ENCODE measurements at places on chromosomes 11 and 22.

GRCh38 chr11:113334183-113334582 lies 19.8 kb downstream of the TTC12 start:
- DNase-seq: no peak

- DNase-seq: no peak
Measured at GRCh38 chr11:122847466-122847865, 9.2 kb downstream of the CRTAM start.

GRCh38 chr11:13215149-13215548 lies 62.4 kb upstream of the BMAL1 start:
- DNase-seq: no peak

- no peak for DNase-seq
Measured at GRCh38 chr11:86241956-86242535, 2.5 kb upstream of the EED start.

DNA sequence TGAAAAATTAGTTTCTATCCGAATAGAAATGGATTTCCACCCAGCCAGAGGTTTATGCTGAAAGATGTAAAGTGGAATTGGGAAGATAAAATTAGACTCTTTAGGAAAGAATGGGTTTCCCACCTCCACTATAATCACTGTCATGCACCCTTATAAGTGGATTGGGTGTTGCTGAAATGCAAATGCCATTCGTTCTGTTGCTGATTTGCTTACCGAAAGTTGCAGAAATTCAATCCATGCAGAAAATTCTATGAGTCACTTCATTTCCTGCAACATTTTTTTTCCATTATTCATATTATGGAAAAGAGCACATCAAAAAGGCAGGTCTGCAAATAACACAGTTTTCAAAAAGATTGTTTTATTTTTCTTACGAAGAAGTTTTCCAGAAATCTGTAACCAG lies 65.6 kb downstream of the LDLRAD3 start:
- DNase-seq: no peak

- no peak for DNase-seq
Measured at GRCh38 chr22:46196278-46196677, 46.0 kb downstream of the PPARA start.

- DNase-seq: no peak
Measured at GRCh38 chr22:37186228-37186996, 1.6 kb downstream of the C1QTNF6 start.

DNA sequence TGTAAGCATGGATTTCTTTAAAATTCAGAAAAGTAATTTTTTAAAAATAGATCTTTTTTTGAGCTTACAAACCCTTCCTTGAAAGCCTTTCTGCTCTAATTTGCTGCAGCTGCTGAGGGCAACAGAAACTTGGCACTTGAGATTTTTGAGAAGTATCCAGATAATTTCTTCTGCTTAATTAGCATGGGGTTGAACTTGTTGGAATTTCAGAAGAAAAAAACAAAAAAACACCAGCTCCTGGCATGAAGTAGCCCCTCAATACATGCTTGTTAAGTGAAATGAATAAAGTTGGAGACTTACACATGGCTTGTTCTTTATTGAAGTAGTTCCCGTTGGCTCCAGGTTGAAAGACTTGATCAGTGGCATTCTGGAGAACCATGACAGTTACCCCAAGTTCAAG lies 331.4 kb upstream of the RAG2 start:
- no peak for DNase-seq

- no peak for DNase-seq
Measured at GRCh38 chr11:106879832-106880546, 138.3 kb downstream of the GUCY1A2 start.

DNA sequence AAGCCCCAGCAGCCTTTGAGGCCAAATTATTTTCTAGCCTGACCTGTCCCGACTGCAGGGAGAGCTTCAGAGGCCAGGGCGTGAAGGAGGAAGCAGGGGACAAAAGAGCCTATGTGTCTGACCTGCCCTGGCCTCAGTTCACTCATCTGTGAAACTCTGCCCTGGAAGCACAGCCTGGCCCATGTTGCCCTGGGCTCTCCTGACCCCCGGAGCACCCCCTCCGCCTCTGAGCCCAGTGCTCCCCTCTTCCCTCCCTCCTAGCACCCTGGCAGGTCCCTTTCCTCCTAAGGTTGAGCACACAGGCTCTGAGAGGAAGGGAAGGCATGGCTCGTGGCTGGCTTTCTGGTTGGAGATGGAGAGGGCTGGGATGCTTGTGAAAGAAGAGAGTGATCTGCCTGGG lies 3.4 kb upstream of the A4GALT start:
- DNase-seq: no peak

- DNase-seq: no peak
Measured at GRCh38 chr22:49514211-49514610, 313.5 kb downstream of the BRD1 start.

- peak; percentile 84 for DNase-seq
Measured at GRCh38 chr22:20016734-20017621, at the start of gene ARVCF. TSS of gene ARVCF (minus strand) at chr22:20016823. CDS start at chr22:19990794, 26,029 bp downstream.

DNA sequence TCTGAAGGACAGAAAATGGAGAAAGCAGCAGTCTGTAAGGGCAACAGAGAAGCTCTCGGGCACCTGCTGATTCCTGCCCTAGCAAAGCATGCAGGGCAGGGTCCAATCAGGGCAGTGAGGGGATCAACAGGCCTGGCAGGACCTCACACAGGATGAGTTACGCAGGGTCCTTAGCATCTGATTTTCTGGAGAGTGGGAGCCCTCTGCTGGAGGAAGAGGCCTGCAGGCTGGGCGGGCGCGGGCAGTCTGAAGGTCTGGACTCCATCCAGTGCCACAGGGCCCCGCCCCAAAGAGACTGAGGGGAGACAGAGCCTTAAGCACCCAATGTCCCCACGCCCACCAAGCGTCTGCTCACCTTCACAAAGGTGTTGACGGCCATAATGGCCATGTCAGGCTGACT lies 28.9 kb downstream of the AP1B1 start:
- DNase-seq: no peak

DNA sequence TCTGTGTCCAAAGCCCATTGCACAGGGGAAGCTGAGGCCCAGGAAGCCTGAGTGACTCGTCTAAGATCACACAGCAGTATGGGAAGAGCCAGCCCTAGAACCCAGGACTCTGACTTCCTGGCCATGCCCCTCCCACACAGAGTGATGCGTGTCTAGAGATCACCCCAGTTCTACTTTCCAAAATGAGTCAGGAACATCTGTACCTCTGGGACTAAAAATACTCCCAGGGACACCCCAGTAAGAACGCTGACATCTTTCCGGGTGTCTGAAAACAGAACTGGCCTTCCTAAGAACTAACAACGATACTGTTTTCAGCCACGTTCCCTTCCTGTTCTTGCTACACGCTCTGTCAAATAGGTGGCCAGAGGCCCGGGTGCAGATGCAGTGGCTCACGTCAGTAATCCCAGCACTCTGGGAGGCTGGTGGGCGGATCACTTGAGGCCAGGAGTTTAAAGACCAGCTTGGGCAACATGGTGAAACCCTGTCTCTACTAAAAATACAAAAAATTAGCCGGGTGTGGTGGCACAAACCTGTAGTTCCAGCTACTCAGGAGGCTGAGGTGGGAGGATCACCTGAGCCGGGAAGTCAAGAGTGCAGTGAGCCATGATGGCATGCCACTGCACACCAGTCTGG lies 21.7 kb upstream of the PDGFB start:
- DNase-seq: no peak

DNA sequence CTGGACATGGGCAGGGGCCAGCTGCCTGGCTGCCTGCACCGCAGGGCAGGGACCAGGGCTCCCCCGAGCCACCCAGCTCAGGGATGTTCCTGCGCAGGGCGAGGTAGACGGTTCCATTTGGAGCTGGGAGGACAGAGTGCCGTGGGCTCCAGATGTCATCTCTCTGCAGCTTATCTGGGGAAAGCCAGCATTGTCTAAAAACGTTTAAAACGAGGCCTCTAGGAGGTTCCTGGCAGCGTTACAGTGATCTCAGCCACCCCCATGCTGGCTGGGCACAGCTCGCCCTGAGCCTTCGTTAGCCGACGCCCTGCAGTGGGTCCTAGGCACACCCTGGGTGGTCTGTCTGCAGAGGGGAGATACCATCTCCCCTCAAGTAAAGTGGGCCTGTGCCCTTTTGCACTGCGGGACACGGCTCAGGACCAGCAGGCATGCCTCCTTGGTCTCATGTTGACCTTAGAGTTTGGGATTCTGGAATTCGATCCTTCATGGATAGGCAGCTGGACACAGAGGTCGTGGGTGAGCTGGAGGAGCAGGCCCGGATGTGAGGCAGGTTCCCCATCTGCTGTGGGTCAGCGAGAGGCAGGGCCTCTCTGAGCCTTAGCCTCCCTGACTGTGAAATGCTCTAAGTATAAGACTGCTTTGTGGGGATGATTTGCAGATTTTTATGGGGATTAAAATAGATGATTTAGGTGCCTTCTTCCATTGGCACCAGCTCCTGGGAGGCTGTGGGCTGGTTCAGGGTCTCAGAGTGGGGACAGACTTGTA lies 14.1 kb downstream of the SYNGR1 start:
- DNase-seq: no peak

DNA sequence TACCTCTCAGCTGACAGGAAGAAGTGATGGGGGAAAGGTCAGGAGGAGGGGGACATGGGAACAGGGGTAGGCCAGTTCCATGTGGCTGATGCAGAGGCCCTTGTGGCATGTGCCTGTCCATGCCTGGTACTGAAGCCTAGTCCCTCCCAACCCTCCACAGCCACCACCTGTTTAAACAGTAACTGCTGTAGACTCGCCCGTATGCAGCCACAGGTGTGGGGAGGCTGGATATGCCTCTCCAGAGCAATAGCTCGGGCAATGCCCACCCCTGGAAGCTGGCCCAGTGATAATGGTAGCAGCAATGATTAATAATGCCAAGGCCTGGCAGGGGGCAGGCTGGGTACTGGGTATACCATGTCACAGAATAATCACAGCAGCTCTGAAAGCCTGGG lies 2.3 kb downstream of the SMTN start:
- no peak for DNase-seq

GRCh38 chr11:35013514-35014233 lies 97.3 kb downstream of the PDHX start:
- no peak for DNase-seq

DNA sequence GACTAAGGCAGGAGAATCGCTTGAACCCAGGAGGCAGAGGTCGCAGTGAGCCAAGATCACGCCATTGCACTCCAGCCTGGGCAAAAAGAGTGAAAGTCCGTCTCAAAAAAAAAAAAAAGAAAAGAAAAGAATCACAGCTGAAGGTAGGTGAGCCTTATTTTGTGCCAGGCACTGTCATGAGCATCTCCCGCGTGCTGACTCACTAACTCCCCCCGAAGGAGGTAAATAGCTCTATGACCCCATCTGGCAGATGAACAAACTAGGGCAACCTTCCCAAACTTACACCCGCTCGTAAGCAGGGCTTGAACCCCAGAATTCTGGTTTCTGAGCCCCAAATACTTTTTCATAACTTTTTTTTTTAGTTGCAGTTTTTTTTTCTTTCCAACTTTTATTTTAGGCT lies 60.3 kb downstream of the ANO1 start:
- DNase-seq: no peak

DNA sequence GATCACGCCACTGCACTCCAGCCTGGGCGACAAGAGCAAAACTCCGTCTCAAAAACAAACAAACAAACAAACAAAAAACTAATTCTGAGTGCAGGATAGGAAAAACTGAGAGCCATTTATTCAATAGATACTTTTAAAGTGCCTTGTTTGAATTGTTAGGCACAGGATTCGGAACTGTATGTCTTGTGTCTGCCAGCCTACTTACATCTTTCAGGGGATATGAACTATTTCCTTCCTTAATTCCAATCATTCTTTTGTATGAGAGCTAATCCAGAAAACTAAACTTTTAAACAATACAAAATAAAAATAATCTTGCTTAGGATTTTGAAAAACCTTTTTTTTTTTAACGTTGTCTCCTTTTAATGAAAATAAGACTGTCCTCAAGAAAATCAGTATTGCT lies 12.6 kb downstream of the UVRAG start:
- no peak for DNase-seq

- no peak for DNase-seq
Measured at GRCh38 chr11:71542879-71543777, 5.1 kb upstream of the KRTAP5-9 start.

- DNase-seq: no peak
Measured at GRCh38 chr11:96622026-96622634, 232.3 kb downstream of the JRKL start.

GRCh38 chr11:3867209-3868091 lies 12.0 kb downstream of the STIM1 start:
- no peak for DNase-seq

DNA sequence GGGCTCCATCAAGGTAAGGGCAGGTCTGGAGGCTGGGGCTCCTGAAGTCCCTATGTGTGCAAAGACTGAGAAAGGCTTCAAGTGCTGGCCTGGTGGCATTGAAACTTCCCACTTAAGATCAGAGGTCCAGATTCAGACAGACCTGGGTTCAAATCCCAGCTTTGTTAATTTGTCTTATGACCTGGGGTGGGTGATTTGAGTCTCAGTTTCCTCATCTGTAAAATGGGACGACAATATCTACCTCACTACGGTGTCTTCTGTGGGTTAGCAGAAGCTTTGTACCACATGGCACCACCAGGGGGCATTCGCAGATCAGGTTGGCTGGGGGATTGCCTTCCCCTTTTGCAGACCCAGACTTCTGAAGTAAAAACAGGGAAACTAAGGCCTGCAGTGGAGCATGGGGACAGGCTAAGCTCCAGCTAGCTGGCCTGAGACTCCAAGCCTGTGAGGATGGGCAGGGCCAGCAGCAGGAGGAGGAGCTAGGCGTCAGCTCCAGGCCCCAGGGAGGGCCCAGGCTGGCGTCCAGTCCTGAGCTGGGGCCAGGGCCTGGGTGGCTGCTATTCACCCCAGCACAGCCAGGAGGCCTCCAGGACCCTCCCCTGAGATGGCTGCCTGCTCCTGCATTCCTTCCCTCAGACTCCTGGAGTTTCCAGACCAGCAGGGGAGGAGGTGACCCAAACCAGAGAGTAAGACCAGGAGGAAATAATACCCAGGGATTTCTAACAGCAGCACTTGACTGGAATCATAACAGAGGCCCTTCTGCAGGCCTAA lies 1.5 kb downstream of the CASTOR1 start:
- DNase-seq: peak; percentile 77

- DNase-seq: no peak
Measured at GRCh38 chr11:123742724-123743120, 1.3 kb upstream of the ZNF202 start.

GRCh38 chr11:121721961-121722360 lies 269.2 kb upstream of the SORL1-AS1 start:
- DNase-seq: no peak

DNA sequence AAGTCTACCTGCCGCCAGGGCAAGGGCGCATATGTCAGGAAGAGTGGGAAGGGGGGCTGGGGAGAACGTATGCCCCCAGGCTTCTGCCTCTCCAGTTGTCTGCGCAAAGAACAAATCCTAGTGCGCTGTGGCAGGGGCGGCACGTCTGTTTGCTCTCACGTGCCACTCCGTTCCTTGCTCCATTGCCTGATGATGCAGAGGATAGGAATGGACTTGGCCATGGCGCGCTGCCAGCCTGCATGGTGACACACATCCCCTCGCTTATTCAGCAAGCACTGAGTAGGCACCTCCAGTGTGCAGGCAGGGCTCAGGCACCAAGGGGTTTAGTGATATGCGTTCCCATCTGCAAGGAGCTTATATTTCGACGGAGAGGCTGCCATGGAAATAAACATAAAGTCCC lies 45.4 kb upstream of the SLC22A12 start:
- DNase-seq: no peak

- DNase-seq: no peak
Measured at GRCh38 chr11:74641289-74641688, 48.9 kb downstream of the POLD3 start.

All from activated CD8-positive, alpha-beta memory T cell treated with anti-CD3 and anti-CD28 coated beads for 4 hours (primary cell).